ENCODE measurements at places on chromosomes 11 and 22.
A peak's percentile ranks its signal among the peaks of the same experiment; 100 is the strongest.

DNA sequence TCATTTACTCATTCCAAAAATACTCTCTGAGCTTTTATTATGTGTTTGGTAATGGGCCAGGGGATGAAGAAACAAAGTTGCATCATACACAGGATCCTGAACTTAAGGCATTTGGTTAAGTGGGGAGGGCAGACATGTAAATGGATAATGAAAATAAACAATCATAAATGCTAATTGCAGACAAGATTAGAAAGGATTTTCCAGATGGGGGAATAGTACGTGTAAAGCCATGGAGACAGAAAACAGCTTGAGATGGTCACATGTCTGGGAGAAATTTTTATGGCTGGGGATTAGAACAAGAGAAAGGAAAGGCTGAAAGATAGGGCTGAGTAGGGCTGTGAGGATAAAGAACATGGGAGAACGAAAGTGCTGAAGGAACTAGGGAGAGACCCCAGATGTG, 534.3 kb upstream of the LARGE1 start:
- no peak for DNase-seq

GRCh38 chr22:44025171-44026065, 1.3 kb downstream of the PARVB start:
- DNase-seq: no peak

GRCh38 chr11:125460275-125460674, 35.8 kb downstream of the FEZ1 start:
- DNase-seq: no peak

- no peak for DNase-seq
These were observed 5.5 kb downstream of the FAM111B start for GRCh38 chr11:59112494-59112893.

DNA sequence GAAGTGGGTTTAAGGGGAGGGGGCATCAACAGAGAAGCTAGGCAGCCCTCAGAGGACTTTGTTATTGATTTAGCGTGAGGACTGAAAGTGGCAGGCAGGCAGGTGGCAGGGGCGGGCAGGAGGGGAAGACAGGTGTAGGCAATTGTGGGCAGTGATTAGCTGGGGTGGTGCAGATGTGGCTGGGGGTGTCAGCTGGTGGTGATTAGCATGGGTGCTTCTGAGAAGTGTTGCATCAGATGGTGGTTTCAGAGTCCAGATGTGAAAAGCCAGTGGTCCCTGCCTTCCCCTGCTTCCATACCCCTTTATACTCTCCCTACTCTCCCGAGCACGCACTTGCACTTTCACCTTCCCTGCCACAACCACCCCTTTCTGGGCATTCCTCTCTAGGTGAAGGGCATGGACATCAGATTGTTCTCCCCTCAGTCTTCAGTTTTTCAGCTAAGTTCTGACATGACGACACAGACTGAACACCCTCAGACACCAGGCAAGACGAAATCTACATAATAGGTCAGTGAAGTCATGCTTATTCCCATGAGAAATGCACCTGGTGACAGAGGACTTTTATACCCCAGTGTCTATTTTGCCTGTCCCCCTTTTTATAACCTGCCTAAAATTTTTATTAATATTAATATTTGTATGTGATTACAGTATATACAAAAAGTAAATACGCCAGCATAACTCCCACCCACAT, 435.7 kb upstream of the CADM1 start:
- no peak for DNase-seq

DNA sequence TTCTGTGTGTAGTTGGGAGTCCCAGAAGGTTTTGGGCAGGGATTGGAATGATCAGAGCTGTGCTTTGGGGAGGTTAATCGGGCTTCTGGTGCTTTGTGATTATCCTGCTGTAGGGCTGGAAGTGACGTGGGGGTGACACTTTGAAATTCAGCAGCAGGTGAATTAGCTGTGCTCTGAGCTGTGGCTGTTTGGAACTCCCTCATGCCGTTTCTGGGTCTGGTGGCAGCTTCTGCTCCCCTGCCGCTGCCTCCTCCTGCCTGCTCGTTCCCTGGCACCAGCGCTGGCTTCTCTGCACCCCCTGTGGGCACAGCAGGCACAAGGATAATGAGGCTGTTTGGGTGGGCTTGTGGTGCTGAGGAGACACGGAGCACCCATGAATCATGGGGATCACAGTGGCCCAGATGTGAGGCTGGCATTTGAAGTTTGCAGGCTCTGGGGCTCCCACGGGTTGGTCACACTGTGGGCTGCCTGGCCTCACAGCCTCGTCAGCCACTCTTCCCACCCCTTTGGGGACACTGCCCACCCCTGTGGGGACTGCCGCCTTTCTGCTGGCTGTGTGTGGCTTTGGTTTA, 49.7 kb downstream of the TBC1D22A start:
- DNase-seq: no peak

- no peak for DNase-seq
These were observed 82.6 kb downstream of the RAB30 start for GRCh38 chr11:82988936-82989627.

GRCh38 chr22:31566484-31566883, 70.1 kb downstream of the SFI1 start:
- no peak for DNase-seq

DNA sequence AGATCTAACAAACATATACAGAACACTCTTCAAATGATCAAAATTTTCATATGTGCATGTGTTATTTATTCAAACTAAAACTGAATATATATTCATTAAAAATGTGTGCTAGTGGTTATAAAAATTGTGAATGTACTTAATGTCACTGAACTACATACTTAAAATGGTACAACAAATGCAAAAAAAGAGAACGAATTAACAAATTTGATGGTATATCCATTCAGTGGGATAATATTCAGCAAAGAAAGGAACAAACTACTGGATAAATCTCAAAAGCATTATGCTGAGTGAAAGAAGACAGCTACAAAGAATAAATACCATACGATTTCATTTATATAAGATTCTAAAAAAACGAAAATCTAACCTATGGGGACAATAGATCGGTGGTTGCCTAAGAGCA, 64.1 kb downstream of the NARS2 start:
- no peak for DNase-seq

- no peak for DNase-seq
These were observed 292.6 kb downstream of the NTM start for GRCh38 chr11:131662993-131663392.

DNA sequence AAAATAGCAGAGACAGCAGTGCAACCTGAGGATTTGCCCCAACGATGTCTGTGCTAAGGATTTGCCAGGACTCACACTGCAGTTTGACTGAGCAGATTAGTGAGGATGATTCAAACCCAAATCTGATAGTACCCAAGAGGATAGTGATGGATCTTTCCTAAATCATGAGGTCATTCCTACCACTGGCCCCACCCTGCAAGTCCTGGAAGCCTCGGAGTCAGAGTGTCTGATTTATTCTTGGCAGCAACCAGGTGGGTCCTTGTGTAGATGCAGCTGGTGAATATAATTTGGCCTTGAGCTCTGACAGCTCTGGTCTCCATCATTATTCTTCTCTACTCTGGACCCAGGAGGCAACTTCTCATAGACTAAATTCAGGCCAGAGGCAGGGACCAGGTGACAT, 179.3 kb upstream of the RAG2 start:
- no peak for DNase-seq

GRCh38 chr11:2968341-2968900, 23.7 kb downstream of the NAP1L4 start:
- no peak for DNase-seq

- no peak for DNase-seq
These were observed 54.1 kb downstream of the MICAL3 start for GRCh38 chr22:17970201-17970708.

DNA sequence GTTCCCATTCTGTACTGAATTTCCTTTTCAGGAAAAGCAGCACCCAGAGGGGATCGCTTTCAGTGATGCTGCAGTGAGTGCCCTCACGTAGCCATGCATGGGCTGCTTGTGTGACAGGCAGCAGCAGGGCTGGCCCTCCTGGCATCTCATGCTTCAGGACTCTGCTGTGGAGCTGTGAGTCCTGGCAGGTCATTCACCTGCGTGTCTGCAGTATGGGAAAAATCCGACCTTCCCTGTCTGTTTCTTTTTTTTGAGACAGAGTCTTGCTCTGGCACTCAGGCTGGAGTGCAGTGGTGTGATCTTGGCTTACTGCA, 13.4 kb downstream of the GLB1L2 start:
- no peak for DNase-seq

- DNase-seq: no peak
These were observed 25.0 kb upstream of the TMPRSS5 start for GRCh38 chr11:113730887-113731726.

GRCh38 chr11:2663506-2663905, 36.3 kb downstream of the KCNQ1OT1 start:
- DNase-seq: no peak

DNA sequence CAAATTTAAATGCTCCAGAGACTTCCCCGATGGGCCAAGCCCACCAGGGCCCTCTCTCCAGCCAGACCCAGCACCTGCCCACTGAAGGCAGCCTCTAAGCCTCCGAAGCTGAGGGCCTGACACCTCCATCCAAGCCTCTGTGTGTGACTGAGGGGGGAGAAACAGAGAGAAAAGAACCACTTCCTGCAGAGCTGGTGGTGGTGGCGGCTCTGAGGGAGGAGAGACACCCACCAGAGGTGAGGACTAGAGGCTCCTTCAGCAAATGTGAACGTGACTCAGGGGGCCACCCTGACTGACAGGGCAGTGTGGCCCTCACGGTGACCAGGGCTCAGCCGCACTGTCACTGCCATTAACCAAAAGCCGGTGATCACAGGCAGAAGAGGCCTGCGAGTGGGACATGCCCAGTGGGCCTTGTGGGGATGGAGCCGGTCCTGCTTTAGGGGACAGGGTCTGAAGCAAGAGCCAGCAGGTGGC, 31.0 kb upstream of the CD5 start:
- peak; percentile 64 for DNase-seq

DNA sequence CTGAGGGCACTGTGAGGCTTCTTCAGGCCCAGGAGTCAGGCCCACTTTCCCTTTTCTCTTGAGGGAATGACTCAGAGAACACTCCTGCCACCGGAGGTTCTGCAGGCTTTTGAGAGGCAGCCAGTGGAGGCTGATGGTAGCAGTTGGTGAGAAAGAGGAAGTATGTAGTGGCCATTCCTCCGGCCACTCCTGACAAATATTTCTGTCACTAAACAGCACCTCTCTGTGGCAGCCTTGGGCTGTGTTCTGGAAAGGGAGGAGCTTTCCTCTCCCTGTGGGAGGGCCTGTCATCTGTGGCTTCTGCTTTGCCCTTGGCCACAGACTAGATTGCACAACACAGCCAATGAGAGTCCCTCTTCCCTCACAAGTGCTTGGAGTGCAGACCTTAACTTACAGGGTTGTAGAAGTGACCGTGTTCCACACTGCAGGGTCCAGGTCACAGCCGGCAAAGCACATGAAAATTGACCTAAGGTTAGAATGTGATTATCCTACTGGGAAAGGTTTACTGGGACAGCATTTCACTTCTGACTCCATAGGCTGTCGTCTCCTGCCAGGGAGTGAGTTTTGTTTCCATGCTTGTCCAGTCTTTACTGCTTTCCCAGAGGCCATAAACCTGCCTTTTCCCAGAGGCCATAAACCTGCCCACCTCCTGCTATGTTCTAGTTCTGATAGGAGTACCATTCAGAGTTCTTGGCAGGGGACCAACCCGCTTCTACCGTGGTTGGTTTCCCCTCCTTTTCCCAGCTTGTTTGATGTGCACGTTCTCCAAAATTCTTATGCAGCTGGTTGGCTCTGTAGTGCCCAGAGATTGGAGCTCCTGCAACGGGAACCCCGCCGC, 33.3 kb downstream of the MARK2 start:
- DNase-seq: no peak

DNA sequence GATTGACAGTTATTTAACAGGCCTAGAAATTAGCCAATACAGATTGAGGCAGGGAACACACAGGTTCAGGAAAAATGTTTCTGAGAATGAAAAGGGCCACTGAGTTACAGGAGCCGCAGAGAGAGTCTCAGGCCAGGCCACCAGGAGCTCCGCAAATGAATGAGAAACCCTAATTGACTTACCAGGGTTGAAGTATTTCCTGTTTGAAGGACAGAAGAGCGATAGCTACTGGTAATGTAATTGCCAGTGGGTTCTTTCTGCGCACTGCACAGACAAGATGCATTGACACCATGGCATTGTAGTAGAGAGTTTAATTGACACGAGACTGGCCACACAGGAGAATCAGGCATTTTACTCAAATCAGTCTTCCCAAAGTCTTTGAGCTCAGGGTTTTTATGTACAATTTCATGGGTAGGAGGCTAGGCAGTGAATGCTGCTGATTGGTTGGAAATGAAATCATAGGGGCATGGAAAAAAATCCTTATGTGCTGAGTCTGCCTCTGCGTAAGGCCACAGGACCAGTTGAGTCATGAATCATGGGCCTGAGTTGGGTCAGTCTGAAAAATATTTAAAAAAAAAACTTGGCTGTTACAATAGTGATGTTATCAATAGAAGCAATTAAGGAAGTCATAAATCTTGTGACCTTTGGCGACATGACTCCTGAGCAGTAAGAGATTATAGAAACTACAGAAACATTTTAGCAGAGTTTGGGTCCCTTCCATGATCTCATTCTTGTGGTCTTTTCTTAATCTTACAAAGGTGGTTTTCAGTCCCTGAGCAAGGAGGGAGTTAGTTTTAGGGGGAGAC, 203.8 kb downstream of the CASP12 start:
- DNase-seq: no peak

DNA sequence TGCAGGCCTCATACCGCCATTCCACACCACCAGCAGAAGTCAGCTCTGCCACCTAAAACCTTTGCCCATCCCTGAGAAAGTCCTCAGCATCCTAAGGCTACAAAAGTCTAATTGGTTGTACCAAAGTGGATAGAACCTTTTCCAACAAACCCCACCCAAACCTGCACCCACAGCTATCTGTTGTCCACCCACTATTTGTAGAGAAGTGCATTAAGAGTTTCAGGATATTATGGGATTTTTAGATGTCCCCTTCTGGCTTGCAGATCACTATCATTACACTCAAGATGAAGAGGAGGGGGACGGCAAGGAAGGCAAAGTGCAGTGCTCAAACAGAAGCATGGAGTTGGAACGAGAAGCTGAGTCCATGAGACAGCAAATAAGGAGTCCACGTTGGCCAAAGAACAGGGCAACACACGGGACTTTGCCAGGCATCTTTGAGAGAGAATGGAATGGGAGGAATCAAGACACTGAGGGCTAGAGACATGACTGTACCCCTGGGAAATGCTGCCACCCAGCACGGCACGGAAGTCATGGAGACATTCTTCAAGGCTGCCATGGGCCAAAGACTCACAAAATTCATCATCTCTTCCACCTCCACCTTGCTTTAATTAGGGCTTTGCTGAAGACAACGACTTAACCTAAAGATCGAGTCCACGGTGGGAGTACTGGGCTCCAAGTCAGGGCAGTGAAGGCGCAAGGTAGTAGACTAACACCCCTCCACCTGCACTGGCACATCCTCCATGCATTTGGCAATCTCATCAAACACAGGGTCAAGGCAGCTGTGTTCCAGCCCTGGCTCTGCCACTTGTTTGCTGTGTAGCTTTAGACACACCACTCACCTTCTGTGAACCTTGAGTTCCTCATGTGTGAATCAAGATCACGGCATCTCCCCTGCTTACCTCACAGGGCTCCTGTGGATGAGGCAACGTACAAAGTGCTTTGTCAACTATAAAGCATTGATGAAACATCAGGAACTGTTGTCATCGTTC, 112.9 kb upstream of the TMEM45B start:
- DNase-seq: no peak

DNA sequence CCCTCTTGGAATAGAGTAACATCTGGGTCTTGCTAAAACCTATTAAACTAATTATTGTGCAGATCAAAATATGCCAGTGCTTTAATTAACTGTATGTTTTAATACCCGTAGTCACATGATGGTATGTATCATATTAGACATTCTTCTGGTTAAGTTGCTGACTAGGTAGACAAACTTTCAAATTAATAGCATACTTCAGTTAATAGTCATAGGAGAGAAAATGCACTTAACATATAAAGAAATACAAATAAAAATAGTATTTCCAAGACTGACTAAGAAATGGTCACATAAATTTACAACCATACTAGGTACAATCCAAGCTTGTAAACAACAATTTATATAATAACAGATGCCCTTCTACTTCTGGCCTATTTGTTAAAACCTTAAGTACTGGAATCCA, 7.6 kb upstream of the EXPH5 start:
- DNase-seq: no peak

Measured in T-helper 2 cell (primary cell).